NCI-H187 treated with DMSO at 0.1 percent for 48 hours (cell line): ENCODE measurements at places on chromosomes 5 and 9.

- DNase-seq = no peak
Observed at GRCh38 chr5:66621146-66621545, 25.0 kb downstream of the MAST4 start.

DNA sequence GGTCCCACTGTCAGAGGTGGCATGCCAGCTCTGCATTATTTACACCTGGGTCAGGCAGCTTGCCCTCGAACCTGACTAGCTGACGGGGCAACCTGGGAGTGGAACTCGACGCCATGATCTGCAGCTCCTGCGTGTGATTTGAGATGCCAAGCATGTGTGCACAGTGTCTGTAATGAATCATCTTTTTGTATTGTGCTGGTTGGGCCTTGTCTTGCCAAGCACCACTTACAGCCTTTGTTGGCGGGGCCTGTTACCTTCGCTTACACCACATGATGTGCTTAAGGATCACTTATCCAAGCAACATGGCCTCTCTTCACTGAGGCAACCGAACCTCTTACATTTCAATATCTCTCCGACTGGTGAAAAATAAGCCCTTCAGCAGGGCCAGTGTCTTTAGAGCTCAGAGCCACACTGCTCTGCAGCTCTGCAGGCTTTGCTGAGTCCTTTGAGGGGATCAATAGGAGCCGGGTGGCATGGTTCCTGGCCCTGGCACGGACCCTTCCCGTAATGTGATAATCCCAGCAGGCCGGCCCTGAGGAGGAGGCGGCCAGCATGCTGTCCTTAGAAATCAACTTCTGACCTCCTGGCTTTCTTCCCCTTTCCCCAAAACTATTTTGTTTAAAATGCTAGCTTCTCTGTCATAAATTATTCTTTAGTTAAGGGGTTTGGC is 297.7 kb upstream of the CD180 start:
- peak; percentile 95 for DNase-seq

DNA sequence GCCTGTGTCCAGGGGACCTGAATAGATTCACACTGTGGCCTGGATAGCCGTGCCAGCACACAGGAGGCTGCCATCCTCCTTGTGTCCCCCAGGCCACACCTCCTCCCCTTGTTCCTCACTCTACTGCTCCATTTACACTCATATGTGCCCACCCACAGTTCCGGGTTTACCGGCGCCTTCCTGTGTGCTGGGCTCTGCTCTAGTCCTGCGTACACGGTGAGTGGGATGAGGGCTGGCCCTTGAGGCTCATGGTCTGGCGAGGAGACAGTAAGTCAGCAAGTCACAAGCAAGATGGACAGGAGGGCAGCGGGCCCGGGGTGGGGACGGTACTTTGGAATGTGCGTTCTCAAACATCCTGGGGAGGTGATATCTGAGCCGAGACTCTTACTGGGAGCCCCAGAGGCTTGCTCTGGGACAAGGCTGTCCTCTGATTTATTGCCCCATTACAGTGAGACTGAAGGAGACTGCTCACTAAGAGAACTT is 32.4 kb upstream of the NXNL2 start:
- DNase-seq = no peak

GRCh38 chr9:134328341-134328840 is 2.1 kb downstream of the RXRA start:
- DNase-seq = no peak

GRCh38 chr5:146789712-146790653 is 88.6 kb downstream of the PPP2R2B start:
- no peak for DNase-seq

GRCh38 chr9:136328622-136329041 is 1.3 kb downstream of the GPSM1 start:
- DNase-seq = no peak

- no peak for DNase-seq
Observed at GRCh38 chr5:6551287-6551954, 81.4 kb downstream of the NSUN2 start.

GRCh38 chr5:40497573-40497972 is 182.1 kb upstream of the PTGER4 start:
- DNase-seq = no peak

DNA sequence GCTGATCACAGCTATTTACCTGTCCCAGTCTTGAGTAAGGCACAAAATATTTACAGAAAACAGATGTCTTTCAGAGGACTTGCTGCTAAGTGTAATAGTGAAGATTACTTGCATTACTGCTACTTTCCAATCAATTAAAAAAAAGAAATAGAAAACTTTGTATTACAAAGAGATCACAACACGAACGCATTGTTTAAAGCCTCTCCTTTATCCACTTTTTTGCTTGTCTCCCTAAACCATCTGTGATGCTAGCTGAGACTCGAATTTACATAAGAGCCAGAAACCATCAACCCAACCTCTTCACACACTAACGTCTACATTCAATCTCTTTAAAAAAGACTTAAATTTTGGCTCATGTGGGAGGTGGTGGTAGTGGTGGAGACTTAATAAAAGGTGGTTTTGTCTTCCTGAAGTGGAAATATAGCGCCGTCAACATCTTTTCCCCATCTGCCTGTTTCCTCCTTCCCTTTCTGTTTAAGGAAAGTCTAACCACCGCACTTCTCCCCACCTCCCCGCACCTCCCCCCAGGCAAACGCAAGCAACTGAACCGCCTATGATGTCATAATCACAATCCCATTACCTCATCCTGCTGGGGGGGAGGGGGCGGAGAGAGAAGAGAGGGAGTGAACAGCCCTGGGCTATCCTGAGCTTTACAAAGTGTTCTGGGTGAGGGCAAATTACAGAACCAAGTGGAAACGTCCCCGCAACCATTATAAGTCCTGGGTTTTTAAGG is 948 bp upstream of the FAM53C start:
- no peak for DNase-seq

- DNase-seq = no peak
Observed at GRCh38 chr5:85920984-85921383, 696.8 kb upstream of the COX7C start.

DNA sequence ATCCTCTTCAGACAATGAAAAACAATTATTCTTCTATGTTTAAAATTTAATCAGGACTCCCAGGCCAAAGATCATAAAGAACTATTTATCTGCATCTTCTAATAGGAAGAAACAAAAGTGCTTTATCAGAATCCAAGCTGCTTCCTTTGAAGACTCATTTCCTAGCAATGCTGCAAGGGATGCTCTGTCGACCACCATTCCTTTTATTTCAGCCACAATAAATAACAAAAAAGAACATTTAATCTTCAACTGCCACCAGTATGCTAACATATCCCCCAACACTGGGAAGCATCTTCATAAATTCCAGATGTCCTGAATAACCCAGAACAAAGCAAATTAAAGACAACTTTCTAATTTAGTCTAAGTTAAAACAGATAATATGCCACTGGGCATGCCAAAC is 68.7 kb downstream of the PKD2L2 start:
- DNase-seq = no peak
